ENCODE measurements at places on chromosomes 5 and 9.
A peak's percentile ranks its signal among the peaks of the same experiment; 100 is the strongest.

DNA sequence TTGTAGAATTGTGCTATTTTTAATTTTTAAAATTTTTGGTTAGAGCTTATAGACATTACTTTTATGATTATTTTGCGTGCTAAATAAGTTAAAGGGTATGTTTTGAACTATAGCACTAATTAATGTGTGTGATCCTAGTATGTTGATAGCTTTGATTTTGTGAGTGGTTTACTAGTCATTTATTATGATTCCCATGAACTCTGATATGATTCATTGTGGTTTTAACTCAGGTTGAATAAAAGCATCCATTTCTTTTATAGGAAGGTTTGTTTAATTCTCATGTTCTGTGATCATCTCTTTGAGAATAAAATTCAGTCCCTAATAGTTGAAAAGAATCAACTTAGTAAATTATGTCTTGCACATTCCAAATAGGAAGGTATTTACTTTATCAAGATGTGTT lies 22.5 kb downstream of the C5orf22 start:
- no peak for DNase-seq

DNA sequence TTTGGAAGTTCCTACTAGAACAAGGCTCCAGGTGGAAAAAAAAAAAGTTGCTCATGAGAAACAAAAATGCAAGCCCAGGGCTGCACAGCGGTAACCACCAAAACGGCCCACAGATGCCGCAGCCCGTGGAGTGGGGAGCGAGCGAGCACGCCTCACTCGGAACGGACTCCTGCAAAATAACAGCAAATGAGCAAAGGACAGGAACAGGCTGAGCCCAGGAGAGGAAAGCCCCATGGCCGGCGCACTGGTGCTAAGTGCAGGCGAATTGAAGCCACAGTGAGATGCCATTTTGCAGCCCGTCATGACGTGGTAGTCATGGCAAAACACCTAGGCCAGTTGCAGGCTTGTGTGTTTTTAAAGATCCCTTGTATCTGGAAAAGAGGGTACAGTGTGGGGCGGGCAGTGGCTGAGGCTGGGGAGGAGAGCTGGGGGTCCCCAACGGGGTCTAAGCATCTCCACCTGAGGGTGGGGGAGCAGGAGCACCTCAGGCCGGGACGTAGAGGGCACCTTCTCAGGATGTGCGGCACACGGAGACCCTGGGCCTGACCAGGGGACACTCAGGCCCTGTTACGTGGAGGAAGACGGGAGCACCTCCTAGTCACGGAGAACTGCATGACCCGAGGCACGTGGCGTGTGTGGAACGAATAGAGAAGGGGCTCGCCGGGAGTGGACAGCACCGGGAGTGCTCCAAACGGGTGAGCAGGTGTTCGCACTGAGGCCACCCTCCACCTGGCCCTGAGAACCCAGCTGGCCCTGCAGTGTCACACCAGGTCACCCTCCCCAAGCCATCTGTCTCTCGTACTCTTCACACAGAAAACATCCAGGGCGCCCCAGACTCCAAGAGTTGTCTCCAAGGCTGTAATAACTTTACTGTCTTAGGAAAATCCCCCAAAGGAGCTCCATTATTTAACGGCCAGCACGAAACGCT lies 10.7 kb downstream of the GRM6 start:
- no peak for DNase-seq

- peak; percentile 23 for DNase-seq
These were observed 6.0 kb downstream of the PUM3 start for GRCh38 chr9:2837915-2838314.

DNA sequence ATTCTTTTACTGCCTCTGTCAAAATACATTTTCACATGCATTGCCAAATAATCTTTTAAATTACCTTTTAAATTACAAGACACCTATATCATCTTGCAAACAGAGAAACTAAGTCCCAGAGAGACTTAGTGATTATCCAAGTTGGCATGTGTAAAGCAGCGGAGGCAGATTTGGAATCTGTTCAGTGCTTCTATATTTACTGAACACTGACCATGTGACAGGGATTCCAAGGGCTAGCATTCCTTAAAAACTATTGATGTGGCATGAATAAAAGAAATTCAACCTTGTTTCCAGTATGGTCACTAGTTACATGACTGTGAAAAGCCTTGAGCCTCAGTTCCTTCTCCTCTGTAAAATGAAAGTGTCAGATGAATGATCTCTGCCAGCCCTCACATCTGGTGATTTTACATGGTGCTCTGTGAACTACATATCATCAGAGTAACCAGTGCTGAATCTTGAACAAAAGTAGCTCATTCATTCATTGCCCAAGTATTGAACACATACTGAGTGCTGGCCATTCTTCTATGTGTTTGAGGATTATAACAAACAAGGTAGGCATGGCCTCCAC lies 71.9 kb upstream of the PPP1R2B start:
- no peak for DNase-seq

- no peak for DNase-seq
These were observed 40.2 kb upstream of the FCN1 start for GRCh38 chr9:134957945-134958227.

DNA sequence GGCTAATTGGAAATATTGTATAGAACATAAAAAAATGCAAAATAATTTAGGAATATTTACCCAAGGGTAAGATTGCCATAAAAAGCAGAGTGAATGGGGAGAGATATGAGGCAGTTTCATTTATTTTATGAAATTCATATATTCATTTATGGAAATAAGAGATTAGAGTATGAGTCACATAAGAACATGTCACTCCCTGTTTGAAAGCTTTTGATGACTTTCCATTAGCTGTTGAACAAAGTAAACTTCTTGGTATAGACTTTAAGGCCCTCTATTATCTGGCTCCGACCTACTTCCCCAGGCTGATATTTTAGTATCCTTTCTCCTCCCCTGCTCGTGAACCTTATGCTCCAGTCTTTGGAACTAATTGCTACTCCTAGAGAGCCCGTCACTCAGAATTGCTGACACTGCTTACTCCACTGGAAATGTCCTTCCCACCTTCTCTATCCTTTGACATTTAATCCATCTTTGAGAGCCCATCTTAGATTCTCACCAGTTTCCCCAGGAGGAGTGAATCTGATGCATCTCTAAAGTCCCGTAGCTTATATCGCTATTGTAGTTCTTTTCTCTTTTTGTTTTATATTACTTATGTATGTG lies 8.9 kb upstream of the ACTBL2 start:
- DNase-seq = no peak

DNA sequence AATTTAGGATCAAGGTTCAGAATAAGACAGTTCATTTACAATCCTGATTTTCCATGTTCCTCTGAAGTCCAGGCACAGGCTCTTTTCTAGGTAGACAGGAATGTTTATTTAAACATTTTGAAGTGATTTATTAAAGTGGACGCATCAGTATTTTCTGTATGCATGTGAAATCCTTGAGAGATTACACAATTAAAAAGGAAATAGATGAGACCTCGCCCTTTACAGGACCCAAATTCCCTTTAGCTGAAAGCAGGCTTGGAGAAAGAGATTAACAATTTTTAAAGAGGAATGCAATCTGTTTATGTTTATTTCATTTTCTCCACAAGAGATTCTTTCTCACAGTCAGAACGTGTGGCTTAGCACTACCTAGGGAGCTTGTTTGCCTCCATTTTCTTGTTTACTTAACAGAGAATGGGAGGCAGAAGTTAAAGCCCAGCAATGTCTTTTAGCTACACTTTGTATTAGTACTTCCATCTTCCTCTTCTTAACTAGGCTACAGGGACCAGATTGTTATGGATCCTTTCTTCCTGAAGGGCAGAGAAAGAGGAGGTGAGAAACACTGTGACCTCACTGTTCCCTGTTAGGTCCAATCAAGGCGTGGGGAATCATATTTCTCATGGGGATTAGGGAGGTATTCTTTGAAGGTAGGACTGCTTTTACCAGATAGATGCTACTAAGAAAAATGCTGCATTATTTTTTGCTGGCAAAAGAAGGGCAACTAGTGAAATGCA lies 416.0 kb downstream of the SH3GL2 start:
- no peak for DNase-seq

DNA sequence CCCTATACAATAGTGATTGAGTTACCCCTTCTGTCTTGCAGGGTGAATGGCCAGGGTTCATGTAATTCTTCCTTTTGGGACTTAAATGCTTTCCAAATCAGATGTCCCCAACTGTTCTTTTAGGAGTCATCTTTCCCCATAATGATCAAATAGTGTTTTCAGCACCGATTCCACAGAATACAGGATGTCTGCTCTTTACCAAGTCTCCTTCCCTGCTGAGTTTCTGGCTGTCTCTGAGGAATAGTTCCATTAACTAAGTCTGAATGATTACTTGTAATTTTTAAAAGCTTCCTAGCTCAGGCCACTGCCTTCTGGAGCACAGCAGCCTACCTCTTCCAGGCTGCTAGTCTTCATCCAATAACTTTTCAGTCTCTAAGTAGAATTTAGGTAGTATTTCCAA lies 630.7 kb upstream of the ZNF608 start:
- no peak for DNase-seq

- DNase-seq = no peak
These were observed 369.5 kb downstream of the TMEM167A start for GRCh38 chr5:82707741-82708140.

- no peak for DNase-seq
These were observed 69.8 kb downstream of the SGCD start for GRCh38 chr5:156396830-156397081.

DNA sequence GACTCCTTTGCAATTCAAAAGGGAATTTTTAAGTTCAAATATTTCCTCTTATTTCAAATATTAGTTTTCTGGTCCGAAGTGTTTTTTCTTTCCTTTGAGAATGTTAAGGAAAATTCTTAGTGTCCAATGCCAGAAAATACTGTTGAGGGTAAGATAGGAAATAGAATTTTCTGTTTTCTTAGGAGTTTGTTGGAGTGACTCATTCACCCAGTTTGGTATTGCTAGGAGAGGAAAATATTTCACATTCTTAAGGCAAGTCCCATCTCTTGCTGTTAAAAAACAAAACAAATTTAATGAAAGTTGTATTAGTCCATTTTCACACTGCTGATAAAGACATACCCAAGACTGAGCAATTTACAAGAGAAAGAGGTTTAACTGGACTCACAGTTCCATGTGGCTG lies 349.2 kb upstream of the ADAMTSL1 start:
- DNase-seq = peak; percentile 82

GRCh38 chr9:89470224-89470839 lies 27.6 kb downstream of the SEMA4D start:
- DNase-seq = no peak

DNA sequence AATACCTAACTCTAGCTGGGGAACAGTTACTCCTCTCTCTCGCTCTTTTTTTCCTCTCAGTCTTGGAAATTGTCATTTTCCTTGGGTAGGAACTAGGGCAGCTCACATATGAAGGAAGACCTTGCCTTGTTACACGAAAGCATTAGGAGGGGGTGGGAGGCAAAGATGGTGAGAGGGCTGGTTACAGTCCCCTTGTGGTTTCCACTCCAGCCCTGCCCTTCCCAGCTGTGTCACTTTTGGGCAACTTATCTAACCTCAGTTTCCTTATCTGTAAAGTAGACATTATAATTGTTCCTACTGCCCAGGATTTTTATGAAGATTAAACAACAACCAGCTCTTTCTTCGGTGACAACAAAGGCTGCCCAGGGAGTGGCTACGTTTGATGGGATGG lies 196.2 kb upstream of the CLINT1 start:
- no peak for DNase-seq

DNA sequence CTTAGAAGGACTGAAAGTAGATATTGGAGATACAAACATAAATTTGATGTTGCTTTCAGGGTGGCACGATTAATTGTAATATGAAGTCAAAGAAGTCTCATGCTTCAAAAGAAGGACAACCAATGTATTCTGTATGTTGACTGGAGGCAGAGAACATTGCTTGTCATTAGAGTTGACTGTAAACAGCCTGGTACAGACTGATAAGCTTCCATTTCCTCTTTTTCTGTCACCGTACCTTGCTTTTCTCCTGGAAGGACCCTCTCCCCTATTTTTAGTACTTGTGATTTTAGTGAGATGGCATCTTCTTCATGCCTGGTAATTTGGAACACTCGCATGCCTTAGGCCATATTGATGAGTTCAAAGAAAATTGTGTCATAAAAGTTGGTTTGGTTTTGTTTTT lies 809.4 kb downstream of the PRELID2 start:
- no peak for DNase-seq

GRCh38 chr5:125065741-125066140 lies 319.3 kb upstream of the ZNF608 start:
- no peak for DNase-seq

DNA sequence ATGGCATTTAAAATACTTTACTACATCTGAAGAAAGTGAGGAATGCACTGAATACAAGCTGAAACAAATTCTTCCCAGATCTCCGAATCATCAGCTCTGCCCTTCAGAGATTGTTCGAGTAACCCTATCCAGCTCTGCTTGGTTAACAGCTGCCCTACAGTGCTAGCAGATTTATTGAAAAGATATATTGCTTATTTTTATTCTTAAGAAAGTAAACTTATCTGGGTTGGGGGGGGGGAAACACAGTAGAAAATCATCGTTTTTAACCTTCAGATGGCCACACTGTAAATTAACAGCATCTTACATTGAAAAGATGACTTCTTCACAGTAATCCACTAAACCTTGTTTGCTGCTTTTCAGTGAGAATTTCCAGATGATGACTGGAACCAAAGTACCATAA lies 210.8 kb downstream of the NFIB start:
- DNase-seq = no peak

DNA sequence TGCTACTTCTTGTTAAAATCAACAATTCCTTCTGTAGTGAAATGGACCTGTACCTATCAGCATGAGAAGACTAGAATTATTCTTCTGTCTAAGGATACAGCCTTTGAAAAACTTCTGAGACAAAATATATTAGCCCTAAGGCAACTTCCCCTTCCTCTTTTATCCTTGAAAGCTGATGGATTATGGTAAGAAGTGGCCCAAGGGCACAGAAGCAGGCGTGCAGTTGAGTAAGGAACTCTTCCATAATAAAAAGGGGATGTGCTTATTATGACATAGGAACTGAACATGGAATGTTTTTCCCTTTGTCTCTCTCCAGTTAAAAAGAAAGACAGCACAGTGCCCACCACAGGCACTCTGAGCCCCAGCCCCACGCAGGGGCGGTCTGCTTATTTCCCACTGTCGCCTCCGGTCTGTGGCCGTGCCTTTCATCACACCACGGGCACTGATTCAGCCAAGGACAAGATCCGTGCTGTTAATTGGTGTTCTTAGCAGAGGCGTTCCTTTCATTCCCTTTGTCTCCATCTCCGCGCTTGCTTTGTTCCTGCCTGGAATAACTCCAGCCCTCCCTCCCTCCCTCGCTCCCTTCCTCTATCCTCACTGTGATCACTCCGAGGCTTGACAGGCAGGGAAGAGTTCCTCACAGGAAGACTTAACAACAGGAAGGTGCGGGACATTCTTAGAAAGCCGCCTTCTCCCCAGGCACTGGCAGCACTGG lies 135.9 kb upstream of the OTULINL start:
- peak; percentile 82 for DNase-seq

DNA sequence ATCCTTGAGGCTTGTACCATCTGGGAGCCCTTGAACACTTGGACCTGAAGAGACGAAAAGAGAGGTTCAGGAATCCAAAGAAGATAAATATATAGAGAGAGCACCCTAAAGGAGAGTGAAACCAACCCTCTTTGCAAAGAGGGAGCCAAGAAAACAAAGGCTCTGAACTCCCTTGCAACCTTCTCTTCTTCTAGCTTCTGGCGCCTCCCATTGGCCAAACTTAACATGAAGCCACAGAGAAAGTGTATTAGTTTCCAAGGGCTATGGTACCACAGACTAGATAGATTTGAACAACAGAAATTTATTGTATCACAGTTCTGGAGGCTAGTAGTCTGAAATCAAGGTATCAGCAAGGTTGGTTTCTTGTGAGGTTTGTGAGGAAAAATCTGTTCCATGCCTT lies 175.1 kb downstream of the HCN1 start:
- DNase-seq = no peak

- DNase-seq = no peak
These were observed 1.6 kb upstream of the GALT start for GRCh38 chr9:34644766-34645314.

All from fibroblast of skin of back (primary cell).